ENCODE measurements at places on chromosomes 3 and 15. TPM values are rescaled to one million over a fixed set of nuclear protein-coding genes. Genes with fewer than 3 reads are reported as not detected.

Gene IL16
- not detected for polyA plus RNA-seq

Gene CACNA1D
- 24.9 TPM for polyA plus RNA-seq

Gene TM4SF4
- not detected for polyA plus RNA-seq

Gene CDHR4
- not detected for polyA plus RNA-seq

Gene LIPC
- polyA plus RNA-seq: not detected

Gene HYAL2
- 138 TPM for polyA plus RNA-seq

Gene CAMK2N2
- 2.8 TPM for polyA plus RNA-seq

Gene ZMAT3
- 3.1 TPM for polyA plus RNA-seq

Gene STAC
- 5.5 TPM for polyA plus RNA-seq

Gene EXD1
- polyA plus RNA-seq: 0.40 TPM

Gene MSL2
- 14.9 TPM for polyA plus RNA-seq

Measured in neural cell (in vitro differentiated cells).